ENCODE measurements at places on chromosomes 3 and 15.

DNA sequence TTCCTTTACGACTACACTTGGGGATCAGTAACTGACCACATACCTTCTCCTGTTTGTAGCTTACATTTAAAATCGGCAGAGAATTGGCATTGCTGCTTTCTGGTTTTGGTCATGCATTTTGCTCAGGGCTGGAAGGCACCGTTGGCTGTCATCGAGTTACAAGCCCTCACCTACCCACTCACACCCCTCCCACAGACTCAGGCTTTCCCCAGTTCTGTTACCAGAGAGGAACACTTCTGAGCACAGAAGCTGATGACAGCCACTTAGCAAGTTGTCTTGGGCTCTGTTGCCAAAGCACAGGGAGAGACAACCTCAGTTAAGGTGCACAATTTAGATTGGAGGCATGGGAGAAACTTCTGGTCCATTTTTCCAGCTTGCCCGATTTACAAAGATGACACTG lies 204.8 kb upstream of the TOPAZ1 start:
- DNase-seq = no peak

GRCh38 chr3:156776031-156776430 lies 50.1 kb upstream of the LEKR1 start:
- DNase-seq = no peak

GRCh38 chr3:117734496-117734895 lies 1024.9 kb downstream of the TUSC7 start:
- no peak for DNase-seq

DNA sequence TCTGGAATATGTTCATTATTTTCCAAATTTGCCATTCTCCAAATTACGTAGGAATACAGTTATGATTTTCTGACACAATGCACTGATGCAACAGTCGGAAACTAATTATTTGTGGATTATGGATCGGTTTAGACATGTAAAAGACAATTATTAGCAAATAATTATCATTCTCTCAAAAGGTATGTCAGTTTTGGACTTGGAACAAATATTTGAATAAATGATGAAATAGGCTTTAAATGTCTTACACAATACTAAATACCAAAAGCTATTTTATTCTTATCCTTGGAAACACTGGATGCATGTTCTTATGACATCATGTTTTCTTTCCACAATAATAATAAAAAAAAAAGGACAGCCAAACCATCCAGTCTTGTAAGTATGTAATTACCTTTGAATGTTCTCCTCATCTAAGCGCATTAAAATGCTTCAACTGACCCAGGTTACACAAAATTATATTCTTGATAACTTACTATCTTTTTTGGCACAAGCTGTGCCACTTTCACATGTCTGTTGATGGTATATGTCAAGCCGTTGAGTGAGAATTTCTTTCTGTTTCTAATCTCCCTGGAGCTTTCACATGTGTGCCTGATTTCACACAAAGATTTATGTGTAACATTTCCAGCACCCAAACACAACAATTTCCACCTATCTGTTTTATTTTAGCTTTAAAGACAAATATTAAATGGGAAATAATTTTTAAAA lies 238.5 kb upstream of the ZNF385D start:
- no peak for DNase-seq

DNA sequence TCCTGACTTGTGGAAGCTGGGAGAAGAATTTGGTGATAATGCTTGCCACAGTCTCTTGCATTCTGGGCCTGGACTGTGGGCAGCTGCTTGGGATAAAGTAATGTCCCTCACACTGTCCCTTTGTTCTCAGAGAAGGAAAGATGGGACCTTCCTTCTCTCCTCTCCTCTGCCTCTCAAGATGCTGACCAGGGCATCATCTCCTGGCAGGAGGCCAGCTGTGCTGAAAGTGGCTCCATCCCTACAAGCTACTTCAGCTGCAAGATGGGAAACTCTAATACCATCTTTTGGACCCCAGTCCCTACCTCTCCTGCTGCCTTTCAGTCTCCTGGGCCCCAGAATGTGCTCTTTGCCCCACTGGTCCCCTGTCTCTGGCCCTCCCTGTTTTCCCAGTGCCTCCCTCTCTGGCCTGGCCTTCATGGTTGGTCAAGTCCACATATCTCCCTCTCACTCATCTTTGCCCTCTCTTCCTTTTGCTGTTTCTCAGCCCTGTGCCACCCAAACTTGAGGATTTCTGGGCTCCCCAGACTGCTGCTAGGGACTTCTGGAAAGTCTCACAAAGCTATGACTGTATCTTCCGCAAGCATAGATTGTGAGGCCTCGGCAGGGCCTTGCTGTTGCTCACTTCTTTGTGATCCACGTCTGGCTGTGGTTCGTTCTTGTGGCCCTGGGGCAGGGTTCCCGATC lies 7.1 kb upstream of the SLC6A20 start:
- no peak for DNase-seq

All from NAMALWA (cell line).